GM12878 (cell line): ENCODE measurements at places on chromosomes 3 and 15. TPM values are rescaled to one million over a fixed set of nuclear protein-coding genes. Genes with fewer than 3 reads are reported as not detected.

Gene SYNPR
- total RNA-seq: not detected in 2 replicates

- no peak overlapping the region for H3K4me3 ChIP-seq
- no peaks in the 10 kb centered on the region for H3K36me3 ChIP-seq
- no peaks in the 10 kb centered on the region for H3K27me3 ChIP-seq
- DNase-seq: no peak
These were observed 53.6 kb downstream of the BHLHE40 start for GRCh38 chr3:5032844-5033243.

Gene TMCO5A
- total RNA-seq: not detected in 2 replicates

Gene BNC1
- not detected in 2 replicates for total RNA-seq

DNA sequence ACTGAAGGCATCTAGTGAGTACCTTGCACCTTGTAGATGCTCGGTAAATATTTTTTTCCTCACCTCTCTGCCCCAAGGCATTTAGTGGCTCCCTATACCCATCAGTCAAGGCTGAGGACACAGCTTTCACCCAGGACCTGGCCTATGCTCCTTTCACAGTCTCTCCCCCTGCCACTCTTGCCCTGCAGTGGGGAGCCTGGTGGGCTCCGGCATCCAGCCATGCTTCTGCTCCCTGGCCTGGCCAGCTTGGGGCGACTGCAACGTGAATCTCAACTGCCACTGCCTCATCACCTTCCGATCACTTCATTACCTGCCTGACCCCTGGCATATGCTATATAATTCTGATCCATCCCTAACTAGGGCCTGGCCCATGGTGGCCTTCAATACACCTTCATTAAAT lies 735 bp upstream of the CX3CR1 start:
- no peak overlapping the region for H3K27ac ChIP-seq
- H3K27me3 ChIP-seq: no peaks in the 10 kb centered on the region
- no peak for DNase-seq
- H3K36me3 ChIP-seq: no peaks in the 10 kb centered on the region
- H3K4me1 ChIP-seq: peaks cover 6% of the 10 kb centered on the region

GRCh38 chr3:152284906-152285305 lies 16.2 kb downstream of the MBNL1 start:
- H3K4me3 ChIP-seq: no peak overlapping the region
- H3K27ac ChIP-seq: no peak overlapping the region
- no peak for DNase-seq

DNA sequence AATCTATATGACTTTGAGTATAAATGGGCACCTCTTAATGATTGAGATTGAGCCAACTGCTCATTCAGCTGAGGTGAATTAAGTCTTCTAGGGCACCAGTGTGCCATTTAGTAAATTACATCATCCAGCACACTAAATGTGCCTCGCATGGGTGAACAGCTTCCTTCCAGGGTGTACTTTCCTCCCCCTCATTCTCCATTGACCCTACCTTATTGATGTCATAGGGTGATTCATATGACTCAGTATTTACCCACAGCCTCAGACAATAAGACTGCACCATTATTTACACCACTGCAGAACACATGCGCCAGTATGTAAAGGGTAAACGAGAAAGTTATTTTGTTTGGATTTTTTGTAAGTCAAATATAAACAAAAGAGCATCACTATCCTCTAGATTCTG lies 185.2 kb upstream of the ARL6 start:
- H3K27me3 ChIP-seq: no peaks in the 10 kb centered on the region
- no peaks in the 10 kb centered on the region for H3K36me3 ChIP-seq
- peak; percentile 3 for DNase-seq
- H3K4me1 ChIP-seq: no peaks in the 10 kb centered on the region
- H3K27ac ChIP-seq: no peak overlapping the region

GRCh38 chr3:54176106-54176505 lies 53.8 kb downstream of the CACNA2D3 start:
- H3K27me3 ChIP-seq: no peaks in the 10 kb centered on the region; the same call in 1 of the 2 replicates
- no peaks in the 10 kb centered on the region for H3K4me1 ChIP-seq
- H3K36me3 ChIP-seq: no peaks in the 10 kb centered on the region
- no peak overlapping the region for H3K27ac ChIP-seq
- no peak for DNase-seq

GRCh38 chr3:135966271-135966961 lies 888 bp downstream of the PPP2R3A start:
- no peak for DNase-seq
- H3K36me3 ChIP-seq: no peaks in the 10 kb centered on the region
- H3K27me3 ChIP-seq: peaks cover 5% of the 10 kb centered on the region; the same call in 1 of the 2 replicates
- peak overlapping the region; percentile 68 for H3K4me3 ChIP-seq
- H3K27ac ChIP-seq: no peak overlapping the region

Gene STRA6
- 9.7 and 10.0 TPM in 2 replicates for total RNA-seq

DNA sequence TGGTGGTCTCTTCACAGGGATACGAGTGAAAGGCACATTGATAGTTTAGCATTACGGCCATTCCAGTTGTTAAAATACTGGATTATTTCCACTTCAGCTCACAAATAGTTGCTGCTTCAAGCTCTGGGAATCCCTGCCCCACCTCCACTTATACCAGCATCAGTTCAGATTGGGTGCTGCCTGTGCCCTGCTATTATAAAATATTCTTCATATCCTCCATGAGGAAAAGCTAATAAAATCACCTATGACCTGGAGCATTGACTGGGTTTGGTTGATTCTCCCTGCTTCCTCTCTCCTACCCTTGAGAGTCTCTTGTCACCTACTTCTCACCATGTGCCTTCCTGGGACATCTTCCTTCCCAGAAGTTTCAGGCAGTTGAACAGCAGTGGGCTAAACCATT lies 529.0 kb downstream of the MCTP2 start:
- no peak overlapping the region for H3K4me3 ChIP-seq
- H3K27me3 ChIP-seq: no peaks in the 10 kb centered on the region
- DNase-seq: no peak
- no peaks in the 10 kb centered on the region for H3K4me1 ChIP-seq
- H3K36me3 ChIP-seq: no peaks in the 10 kb centered on the region

- H3K27me3 ChIP-seq: no peaks in the 10 kb centered on the region
- no peak overlapping the region for H3K4me3 ChIP-seq
- no peak overlapping the region for H3K27ac ChIP-seq
- H3K36me3 ChIP-seq: peaks cover 12% of the 10 kb centered on the region
- H3K4me1 ChIP-seq: no peaks in the 10 kb centered on the region
- DNase-seq: no peak
These were observed 24.5 kb downstream of the QTRT2 start for GRCh38 chr3:114081037-114081436.

Gene FOXB1
- not detected in 2 replicates for total RNA-seq

DNA sequence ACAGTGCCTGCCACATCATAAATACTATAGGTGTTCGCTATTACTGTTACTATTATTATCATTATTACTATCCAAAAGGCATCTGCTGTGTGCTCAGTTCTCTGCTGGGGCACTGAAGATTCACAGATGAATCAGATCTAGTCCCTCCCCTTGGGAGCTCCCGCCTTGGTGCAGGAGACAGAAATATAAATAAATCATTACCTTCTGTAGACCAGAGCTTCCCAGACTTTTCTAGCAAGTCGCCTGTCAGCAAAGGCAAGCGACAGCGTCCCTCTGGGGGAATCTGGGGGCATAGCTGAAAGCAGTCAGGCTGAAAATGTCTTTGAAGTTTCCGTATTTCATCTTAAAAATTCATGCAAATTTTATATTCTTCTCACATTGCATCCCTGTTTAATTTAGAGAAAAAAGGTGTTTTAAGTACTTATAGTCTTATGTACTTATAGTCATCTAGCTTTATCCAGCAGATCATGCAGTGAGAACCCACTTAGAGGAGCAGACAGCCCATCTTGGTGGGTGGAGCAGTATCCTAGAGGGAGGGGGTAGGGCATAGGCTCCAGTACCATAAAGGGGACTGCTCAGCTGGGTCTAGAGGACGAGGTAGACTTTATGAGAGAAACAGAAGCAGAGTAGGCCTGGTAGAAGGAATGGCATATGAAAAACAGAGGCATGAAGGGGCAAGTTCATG lies 10.4 kb upstream of the BRPF1 start:
- H3K27me3 ChIP-seq: no peaks in the 10 kb centered on the region; the same call in 1 of the 2 replicates
- DNase-seq: no peak
- no peaks in the 10 kb centered on the region for H3K36me3 ChIP-seq
- no peak overlapping the region for H3K27ac ChIP-seq
- H3K4me1 ChIP-seq: no peaks in the 10 kb centered on the region

DNA sequence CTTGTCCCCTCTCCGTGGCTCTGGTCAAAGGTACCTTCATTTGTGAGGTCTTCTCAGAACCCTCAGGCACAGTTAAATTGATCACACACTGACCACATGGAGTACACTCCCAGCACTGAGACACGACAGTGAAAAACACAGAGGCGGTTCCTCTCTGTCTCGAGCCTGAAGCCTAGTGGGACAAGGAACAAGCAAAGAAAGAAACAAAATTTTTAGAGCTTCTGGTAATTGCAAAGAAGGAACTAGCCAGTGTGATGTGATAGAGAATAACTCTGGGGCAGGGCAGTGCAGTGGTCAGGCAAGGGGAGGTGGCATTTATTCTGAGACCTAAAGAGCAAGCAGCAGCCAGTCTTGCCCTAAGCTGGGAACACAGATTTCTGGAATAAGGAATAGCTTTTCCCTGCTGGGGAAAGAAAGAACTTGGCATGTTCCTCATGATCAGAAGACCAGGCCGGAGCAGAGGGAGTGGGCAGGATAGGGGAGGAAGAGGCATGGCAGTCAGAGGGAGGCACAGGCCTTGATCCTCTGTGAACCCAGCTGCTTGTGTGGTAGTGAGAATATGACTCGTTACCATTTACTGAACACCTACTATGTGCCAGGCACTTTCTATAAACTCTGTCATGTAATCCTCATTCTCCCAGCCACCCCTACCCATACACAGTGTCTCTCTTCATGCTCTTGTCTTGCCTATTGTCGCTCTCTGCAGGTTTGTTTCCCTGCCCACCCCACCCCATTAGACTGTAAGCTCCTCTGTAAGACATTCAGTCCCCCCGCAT lies 262.3 kb upstream of the HES1 start:
- DNase-seq: no peak
- H3K27me3 ChIP-seq: no peaks in the 10 kb centered on the region
- no peak overlapping the region for H3K4me3 ChIP-seq
